ENCODE measurements at places on chromosomes 3 and 15.

DNA sequence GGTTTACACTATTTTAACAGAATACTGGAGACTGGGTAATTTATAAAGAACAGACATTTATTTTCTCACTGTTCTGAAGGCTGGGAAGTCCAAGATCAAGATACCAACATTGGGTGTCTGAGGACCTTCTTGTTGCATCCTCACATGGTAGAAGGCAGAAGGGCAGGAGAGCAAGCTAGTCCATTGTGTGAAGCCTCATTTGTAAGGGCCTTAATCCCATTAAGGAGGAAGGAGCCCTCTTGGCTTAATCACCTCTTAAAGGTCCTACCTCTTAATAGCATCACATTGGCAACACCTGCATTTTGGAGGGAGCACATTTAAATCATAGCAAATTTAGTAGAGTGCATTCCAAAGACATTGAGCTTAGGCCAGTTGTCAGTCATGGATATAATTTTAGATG, 26.2 kb downstream of the UBE2Q2 start:
- no peak for DNase-seq

GRCh38 chr3:50124800-50125178, 30.3 kb upstream of the SEMA3F start:
- no peak for DNase-seq

DNA sequence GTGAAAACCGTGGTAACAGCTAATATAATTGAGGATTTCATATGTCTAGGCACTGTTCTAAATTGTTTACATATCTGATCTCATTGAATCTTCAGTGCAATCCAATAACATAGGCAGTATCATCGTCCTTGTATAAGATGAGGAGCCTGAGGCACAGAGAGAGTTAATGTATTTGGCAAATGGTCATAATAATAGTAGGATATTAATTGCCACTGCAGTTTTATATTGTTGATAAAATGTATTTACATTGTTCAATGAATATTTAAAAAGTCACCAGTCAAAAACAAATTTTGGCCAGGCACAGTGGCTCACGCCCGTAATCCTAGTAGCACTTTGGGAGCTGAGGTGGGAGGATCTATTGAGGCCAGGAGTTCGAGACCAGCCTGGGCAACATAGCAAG, 88.5 kb downstream of the EEFSEC start:
- no peak for DNase-seq

DNA sequence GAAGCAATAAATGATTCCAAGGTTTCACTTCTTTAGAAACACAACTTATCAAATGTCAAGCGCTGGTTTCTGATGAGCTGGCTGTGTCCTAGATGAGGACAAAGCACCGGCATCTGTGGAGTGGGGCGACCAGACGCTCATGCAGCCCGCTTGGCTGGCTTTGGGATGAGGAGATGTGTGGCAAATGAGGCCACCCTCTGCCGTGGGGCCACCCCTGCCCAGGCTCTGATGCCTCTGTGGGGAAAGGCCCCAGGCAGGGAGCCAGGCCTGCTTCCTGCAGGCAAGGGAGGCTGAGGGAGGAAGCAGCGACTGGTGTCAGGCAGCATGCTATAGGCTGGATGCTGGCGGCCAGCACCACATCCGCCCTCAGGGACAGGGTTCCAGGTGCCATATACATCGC, 102.9 kb downstream of the HERC2 start:
- no peak for DNase-seq

DNA sequence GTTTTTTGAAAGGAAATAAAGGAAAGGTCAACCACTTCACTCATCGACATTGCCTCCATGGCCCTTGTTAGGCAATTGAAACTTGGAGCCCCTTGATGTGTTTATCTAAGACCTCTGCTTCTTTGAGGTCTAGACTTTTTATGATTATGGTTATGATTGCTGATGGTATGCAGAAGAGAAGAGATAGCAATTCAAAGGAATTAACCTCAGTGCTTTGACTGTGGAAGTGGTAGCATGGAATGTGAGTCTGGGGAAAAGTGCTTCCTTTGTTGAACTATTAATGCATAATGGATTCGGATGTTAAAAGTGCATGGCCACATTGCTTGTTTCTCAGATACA, 46.1 kb downstream of the FNDC3B start:
- DNase-seq: no peak

GRCh38 chr3:178966299-178967176, 105.1 kb downstream of the ZMAT3 start:
- no peak for DNase-seq

GRCh38 chr3:173411375-173411973, 13.9 kb downstream of the NLGN1 start:
- DNase-seq: no peak

DNA sequence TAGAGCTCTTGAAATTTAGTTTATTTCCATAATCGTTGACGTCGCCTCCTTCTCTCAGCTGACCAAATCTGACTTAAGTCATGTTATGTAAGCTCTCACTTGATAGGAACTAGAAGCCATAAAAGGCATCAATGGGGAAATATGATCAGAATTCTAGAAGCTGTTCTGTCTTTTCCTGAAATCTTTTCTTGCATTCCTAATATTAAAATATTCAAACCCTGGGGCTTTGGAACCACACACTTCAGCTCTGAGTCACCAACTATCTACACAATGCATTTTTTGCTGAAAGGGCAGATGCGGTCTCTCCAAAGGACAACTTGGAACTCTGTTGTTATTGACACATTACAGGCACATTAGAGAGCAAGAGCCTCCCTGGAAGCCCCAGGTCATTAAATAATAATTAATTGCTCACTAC, 91.3 kb downstream of the LARS2 start:
- DNase-seq: no peak

- no peak for DNase-seq
Measured at GRCh38 chr3:42605546-42606173, 5.2 kb downstream of the NKTR start.

DNA sequence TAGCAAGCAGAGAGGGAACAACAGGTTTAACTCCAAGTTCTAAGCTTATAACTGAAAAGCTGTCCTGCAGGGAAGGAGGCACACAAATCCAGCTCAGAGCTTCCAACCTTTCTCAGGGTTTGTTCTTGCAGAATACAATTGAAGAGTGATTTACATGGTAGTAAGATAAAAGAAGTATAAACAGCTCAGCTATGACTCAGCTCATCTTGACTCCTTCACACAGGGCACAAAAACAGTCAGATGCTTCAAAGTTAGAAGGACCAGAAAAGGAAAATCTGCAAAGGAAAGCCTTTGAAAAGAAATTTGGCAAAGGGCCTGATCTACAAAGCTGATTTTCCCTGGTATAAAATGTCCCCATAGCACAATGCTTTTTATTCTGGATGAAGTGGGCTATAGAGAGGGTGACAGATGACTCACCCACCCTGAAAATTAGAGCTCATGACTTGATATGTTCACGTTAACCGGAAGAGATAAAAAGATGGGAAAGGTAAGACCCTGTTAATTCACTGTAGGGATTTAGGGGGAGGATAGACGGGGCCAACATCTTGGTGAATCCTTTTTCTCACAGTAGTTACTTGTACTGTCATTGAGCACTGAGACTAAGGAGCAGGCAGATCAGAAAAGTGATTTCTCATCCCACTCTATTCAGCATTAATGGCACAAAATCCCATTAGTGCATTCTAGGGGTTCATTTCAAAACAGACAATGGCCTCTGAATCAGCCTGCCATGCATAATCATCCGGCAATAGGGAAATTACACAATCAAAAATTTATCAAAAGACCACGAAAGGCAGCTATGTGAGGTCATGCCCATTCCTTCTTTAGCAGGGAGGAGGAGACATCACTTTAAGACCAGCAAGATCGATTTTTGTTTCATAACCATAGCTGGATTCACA, 143.5 kb downstream of the GAP43 start:
- no peak for DNase-seq

DNA sequence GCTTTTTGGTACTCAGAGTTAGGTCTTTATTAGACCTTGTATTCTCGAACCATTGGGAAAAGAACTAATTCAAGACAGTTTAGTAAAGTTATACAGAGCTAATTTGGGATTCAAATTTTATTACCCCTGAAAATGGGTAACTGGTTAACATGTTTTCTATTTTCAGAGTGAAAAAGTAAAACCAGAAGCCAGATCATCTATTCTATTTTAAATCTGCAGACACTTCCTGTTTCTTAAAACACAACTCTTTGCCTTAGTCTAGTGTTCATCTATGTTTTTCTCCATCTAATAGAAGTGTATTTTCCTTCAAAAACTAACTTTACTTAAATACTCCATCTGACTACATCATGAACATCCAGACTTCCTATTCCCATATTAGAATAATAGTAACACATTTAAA, 113.4 kb downstream of the CCNL1 start:
- no peak for DNase-seq

- DNase-seq: peak; percentile 62
Measured at GRCh38 chr15:85580879-85581278, 200.5 kb downstream of the AKAP13 start.

DNA sequence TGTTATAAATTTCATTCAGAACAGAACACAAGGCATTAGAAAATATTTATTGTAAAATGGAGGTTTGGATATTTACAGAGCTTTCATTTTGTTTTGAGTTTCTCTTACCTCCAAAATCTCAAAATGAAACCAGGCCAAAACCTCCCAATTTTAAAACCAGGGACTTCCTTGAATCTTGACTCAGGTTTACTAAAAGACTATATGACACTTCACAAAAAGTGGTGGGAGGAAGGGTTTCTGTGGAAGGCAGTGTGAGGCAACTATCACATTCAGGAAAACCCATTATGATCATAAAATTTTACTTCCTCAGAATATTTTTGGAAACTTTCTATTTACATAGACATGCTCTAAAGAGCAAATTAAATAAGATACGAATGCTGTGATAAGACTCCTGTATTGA, 205.8 kb upstream of the EOMES start:
- DNase-seq: no peak

GRCh38 chr3:78858174-78858573, 909.6 kb downstream of the ROBO1 start:
- DNase-seq: no peak

DNA sequence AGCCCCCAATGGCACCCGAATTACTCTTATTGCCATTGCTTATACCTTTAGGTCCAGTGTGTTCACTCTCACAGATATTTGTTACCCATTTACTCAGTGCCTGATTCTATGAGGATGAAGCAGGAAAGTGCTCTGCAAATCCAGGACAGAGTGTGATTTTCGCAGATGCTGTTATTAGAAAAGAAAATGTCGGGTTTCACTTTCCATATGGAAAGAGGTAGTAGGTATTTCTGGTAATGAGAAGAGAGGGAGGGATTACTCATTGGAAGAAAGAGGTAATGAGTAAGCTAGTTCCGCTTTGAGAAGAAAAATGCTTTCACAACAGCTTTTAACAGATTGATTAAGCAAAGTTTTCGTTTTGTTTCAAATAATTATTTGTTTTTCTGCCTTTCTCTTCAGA, 336.3 kb upstream of the CFAP20DC start:
- no peak for DNase-seq

DNA sequence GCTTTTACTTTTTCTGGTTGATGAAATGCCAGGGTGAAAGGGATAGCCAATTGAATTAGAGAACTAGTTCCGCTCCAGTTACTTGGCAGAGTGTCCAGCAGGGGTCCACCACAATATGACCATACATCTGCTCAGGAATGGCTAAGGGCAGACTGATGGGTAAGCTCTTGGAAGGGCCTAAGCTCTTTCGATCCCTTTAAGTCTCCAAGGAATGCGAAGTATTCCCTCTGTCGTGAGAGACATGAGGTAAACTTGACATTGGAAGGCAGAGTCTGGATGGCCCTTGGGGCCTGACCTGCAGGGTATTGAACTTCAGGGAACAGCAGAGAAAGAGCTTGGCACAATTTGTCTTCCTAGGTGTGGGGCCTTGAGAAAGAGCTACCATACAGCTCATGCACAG, 805.8 kb downstream of the PLOD2 start:
- no peak for DNase-seq

DNA sequence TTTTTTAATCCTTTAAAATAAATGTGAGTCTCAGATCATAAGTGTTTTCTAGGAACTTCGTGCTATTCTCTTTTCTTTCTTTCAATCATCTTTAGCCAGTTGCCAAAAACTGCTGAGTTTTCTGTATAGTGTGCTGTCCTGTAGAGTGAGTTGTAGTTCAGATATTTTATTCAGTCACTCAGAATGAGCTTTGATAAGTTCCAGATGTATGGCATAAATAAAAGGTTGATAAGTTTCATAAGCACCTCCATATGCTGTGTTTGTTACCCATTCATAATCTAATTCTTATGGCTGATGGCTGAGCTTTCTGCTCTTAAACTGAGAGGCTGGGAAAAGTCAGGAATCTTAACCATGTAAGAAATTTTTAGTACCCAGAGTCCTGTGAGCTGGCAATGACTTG, 59.3 kb upstream of the COL6A6 start:
- no peak for DNase-seq

DNA sequence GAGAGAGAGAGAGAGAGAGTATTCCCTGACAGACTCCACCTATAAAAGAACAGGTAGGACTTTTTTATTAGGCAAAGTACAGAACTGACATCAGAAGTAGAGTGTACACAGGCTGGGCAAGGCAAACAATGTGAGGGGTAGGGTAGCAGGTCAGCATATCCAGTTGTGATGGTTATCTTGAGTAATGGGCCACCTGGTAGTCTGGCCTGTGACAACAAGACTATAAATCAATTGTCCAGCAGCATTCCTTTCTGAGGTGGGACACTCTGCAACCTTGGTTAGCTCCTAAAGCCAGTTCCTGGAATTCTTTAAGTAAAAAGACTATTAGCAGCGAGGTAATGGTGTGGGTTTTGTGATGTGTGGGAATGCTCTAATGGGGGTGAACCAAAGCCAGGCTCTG, 14.9 kb upstream of the TMCC1 start:
- DNase-seq: no peak

DNA sequence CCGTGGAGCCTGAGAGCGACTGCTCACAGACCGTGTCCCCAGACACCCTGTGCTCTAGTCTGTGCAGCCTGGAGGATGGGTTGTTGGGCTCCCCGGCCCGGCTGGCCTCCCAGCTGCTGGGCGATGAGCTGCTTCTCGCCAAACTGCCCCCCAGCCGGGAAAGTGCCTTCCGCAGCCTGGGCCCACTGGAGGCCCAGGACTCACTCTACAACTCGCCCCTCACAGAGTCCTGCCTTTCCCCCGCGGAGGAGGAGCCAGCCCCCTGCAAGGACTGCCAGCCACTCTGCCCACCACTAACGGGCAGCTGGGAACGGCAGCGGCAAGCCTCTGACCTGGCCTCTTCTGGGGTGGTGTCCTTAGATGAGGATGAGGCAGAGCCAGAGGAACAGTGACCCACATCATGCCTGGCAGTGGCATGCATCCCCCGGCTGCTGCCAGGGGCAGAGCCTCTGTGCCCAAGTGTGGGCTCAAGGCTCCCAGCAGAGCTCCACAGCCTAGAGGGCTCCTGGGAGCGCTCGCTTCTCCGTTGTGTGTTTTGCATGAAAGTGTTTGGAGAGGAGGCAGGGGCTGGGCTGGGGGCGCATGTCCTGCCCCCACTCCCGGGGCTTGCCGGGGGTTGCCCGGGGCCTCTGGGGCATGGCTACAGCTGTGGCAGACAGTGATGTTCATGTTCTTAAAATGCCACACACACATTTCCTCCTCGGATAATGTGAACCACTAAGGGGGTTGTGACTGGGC, 7.3 kb downstream of the FAM131A start:
- DNase-seq: no peak

GRCh38 chr15:38876621-38877020, 312.0 kb upstream of the RASGRP1 start:
- DNase-seq: no peak

GRCh38 chr3:140726066-140726465, 48.2 kb downstream of the TRIM42 start:
- DNase-seq: no peak

- DNase-seq: peak; percentile 25
Measured at GRCh38 chr15:90099072-90099867, 3.0 kb downstream of the IDH2 start.
